ENCODE measurements at places on chromosomes 3 and 15.

DNA sequence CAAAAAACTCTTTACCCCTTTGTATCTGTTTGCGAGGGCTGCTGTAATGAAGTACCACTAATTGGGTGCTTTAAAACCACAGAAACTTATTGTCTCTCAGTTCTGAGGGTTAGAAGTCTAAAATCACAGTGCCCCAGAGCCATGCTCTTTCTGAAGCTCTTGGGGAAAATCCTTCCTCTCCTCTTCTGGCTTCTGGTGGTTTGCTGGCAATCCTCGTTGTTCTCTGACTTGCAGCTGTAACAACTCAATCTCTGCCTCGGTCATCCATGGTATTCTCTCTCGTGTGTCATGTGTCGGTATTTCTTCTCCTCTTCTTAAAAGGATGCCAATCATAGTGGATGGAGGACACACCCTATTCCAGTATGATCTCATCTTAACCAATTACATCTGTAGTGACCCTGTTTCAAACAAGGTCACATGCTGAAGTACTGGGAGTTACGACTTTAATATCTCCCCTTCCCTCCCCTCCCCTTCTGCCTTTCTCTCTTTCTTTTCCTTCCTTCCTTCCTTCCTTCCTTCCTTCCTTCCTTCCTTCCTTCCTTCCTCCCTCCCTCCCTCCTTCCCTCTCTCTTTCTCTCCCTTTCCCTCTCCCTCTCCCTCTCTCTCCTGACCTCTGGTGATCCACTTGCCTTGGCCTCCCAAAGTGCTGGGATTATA lies 6.5 kb upstream of the ARL8B start:
- DNase-seq = no peak

- no peak for DNase-seq
Observed at GRCh38 chr3:25350725-25351114, 77.3 kb upstream of the RARB start.

GRCh38 chr3:49377483-49377882 lies 19.3 kb upstream of the GPX1 start:
- DNase-seq = peak; percentile 49

DNA sequence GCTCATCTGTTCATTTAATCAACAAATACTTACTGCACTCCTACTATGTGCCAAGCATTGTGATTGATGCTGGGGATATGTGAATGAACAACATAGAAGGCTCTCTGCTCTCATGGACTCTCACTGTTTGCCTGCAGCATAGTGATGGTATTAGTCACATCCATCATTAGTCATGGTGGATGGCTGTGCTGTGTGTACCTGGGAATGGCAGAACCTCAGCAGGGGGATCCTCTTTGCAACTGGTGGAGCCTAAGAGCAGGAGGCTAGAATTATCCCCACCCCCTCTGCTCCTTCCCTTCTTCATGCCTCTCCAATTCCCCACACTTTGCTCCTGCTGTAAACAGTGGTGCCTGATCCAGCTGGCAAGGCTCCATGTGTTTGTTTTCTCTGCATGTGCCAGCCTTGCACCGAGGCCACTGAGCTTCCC lies 20.5 kb downstream of the BOC start:
- DNase-seq = no peak

GRCh38 chr3:56467108-56467507 lies 1.2 kb downstream of the ERC2 start:
- no peak for DNase-seq

DNA sequence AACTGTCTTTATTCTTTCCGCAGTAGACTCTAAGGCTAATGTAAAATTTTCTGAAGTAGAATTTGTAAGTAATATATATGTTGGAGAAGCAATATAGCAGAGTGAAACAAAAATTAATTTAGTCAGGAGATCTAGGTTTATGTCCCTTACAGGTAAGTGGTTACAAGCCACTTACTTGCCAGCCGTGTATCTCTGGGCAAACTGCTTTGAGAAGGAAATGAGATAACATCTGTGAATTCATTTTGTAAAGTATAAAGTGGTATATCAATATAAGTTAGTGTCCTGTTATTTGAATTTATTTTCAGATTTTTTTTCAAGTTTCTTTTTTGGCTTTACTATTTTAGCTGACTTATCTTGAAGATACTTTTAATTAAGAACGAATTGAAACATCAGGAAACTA lies 5.5 kb downstream of the DAZL start:
- DNase-seq = no peak

DNA sequence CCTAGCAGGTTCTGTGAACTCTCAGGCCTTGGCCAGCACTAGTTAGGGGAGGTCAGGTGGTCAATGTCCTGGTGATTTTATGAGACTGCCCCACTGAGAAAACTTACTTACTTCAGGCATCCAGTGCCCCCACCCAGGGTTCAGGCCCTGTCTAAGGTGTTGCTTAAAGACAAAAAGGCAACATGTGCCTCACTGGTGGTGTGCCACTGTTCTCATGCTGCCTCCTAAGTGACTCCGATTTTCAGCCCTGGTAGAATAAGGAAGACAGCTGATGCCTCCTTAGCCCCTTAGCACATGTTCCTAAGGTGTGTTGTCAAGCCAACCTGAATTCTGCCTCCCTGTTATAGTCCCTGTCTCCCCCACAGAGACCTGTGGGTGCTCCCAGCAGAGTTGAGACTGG lies 5.3 kb downstream of the RBM15B start:
- DNase-seq = no peak

DNA sequence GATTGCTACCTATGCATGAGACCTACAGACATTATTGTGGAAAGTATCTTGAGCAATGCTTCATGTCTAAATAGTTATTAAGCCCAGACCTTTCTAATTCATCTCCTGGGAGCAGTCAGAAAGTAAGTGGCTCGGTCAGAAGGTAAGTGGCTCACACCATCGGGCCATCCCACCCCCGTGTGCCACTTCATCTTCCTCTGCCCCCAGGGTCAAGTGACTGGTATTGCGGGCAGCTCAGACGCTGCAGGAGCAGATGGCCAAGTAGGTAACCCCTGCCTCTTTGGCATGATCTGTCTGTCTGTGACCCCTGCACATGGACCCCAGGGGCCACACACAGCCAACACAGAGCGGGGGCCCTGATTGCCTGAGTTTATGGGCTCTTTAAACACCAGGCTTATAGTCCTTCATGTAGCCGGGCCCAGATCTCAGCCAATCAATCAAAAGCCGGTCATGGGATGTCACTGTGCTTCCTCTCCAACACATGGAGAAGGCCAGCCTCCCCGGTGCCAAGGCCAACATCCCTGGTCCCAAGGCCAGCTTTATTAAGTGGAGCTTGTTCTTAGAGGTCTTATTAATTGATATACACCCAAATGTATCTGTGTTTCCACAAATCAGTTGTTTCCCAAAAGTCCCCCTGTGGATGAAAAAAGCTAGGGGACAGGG lies 42.9 kb downstream of the LARP6 start:
- DNase-seq = no peak

GRCh38 chr3:8183627-8184026 lies 318.0 kb upstream of the LMCD1 start:
- no peak for DNase-seq

DNA sequence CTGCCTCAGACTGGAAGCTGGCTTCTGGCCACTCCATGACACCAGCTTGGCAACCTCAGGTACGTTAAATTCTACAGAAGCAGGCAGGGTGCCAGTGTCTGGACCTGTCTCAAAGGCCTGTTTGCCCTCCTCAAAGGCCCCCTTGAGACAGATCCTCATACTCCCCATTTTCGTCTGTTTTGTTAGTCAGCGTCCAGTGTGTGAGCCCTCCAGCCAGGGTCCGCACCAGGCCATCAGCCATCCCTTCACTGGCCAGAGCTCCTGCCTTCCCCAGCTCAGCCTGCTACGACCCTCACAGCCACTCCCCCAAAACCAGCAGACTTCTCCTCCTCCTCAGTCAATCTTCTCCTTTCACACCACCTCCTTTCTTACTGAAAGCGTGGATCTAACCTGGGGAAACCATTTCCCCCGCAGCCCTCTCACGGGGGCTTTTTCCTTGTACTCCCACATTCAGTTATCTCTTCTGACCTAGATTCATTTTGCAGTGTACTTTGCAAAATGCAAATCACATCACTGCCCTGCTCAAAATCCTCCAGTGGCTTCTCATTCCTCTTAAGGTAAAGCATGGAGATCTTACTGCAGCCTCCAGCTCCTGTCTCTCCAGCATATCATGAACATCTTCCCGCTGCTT lies 66.1 kb upstream of the CTDSPL start:
- no peak for DNase-seq

DNA sequence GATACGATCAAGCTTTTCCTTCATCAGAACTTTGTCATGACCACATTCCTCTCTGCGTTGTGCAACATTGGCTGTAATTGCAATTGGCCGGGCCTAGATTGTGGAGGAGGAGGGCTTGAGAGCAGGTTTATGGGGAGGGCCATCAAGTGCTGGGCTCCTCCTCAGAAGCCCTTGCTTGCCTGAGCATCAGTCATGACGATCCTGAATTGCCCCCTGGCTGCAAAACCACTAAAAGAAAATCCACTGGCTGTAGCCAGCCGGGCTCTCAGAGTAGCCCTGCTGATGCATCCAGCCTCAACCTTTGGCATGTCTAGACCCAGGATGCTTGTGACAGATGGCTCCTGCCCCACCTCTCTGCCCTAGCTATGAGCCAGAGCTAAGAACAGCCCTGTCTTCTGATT lies 13.4 kb upstream of the TRH start:
- DNase-seq = no peak

DNA sequence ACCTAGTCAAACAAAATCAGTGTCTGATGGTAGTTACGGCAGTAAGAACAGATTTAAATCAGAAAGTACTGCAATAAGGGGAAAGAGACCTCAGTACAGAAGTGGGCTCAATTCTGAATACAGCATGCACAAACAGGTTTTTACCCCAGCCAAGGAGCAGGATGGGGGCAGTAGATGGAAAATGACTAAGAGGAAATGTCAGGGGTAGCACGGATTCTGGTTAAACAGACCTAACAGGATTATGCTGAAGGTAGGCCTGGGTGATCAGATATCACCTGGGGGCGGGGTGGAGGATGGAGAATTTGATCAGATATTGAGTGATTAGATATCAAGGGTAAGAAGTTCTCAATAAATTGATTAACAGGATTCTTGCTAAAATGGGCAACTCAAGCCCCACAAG lies 19.0 kb downstream of the MESD start:
- DNase-seq = no peak

GRCh38 chr15:100060276-100060926 lies 281.4 kb downstream of the ADAMTS17 start:
- DNase-seq = no peak

GRCh38 chr3:69590111-69590510 lies 149.2 kb upstream of the MITF start:
- no peak for DNase-seq

- no peak for DNase-seq
Observed at GRCh38 chr3:146345900-146346299, 95.0 kb upstream of the PLSCR4 start.

- DNase-seq = peak; percentile 18
Observed at GRCh38 chr15:85010386-85011159, 28.9 kb downstream of the PDE8A start.

GRCh38 chr3:58190882-58191281 lies 19.9 kb downstream of the DNASE1L3 start:
- DNase-seq = no peak

- DNase-seq = no peak
Observed at GRCh38 chr3:51940648-51941462, 849 bp downstream of the RRP9 start.

DNA sequence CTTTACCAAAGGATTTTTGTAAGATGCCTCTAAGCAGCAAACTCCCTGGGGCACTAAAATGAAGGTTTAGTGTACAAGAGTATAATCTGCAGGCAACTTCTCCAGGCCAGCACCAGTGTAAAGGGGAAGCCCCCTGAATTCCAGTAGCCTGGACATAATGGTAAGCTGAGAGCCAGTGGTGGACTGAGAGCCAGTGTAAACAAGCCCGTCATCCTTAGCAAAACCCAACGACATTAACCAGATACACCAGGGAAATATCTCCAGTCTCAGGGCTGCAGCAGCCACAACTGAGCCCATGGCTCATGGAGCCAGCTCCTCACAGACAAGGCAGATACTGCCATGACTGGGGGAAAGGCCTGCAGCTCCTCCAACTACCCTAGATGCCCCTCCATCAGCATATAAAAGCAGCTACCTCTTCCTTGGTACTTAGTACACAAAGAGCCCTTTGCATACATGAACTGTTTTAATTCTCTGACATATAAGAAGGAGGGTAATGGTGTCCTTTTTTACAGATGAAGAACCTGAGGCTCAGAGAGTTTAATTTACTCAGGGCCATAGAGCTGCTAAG lies 21.7 kb downstream of the PARP16 start:
- no peak for DNase-seq

DNA sequence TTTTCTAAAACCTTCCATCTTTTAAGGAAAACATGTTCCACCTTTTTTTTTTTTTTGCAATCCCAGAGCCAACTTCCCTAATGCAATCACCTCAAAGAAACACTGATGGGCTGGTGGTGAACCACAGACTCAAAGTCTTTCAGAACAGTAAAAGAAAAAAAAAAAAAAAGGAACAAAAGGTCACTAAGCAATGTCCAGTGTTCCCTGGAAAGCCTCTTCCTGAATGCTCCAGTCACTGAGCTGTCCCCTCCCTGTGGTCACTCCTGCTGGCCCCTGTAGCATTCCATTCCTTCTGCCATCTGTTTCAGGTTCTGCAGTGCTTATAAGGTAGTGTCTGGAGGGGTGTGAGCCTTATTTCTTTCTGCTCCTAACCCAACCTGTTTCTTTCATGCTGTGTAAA lies 53.3 kb downstream of the AAGAB start:
- peak; percentile 41 for DNase-seq

DNA sequence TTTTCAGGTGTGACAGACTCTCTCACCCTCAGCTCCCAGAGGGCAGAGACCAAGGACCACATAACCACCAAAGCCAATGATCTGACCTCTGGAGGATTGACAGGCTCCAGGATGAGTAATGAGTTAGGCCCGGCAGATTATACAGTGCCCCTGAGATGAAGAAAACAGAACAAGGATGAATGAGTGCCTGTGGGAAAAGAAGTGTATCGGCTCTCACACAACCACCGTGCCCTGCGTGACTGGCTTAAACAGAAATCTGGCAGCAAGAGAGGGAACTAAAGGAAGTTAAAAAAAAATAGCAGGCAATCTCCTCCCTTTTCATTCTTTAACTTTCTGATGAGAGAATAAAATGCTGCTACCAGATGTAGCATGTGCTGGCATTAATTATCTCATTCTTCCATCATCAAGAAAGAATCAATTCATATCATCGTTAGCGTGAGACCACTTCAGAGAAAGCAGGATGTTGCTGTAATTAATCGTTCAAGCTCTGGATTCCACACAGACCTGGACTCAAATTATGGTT lies 227.5 kb upstream of the COL8A1 start:
- DNase-seq = no peak

Data from HL-60 (cell line).